GM10248 (cell line): ENCODE measurements at places on chromosomes 5 and 9.

DNA sequence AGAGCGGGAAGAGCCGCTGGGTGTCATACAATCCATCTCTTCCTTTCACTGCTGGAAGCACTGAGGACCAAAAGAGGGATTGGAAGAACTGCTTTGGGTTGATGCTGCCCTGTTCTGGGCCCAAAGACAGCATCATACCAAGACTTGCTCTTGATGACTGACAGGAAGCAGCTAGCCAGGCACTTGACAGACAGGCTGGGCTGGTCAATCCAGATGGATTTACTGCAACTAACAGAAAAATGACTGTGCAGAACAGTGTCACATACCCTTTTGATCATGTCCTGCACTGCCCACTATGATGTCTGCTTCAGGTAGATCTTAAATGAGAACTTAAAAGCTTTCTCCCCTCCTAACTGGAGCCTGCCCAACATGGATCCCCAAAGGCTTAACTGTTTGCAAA lies 157.6 kb downstream of the CRB2 start:
- no peak for DNase-seq

- no peak for DNase-seq
Measured at GRCh38 chr9:18350036-18350435, 123.9 kb upstream of the ADAMTSL1 start.

GRCh38 chr9:98551511-98552286 lies 157.0 kb downstream of the GABBR2 start:
- DNase-seq, result no peak

DNA sequence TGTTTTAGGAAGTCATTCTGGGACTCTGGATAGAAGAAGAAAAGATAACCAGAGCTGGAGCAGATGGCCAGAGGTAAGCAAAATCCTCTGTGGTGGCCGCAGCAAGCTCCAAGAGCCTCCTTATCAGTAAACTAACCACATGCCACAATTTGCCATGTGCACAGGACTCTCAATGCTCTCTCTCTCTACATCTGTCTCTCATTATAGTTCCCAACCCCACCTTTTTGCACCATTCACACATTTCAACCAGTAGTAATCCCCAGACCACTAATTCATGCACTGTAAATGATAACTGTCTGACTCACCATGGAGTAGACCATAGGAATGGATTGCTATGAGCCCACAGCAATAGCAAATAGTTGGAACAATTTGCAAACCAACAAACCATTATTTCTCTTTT lies 526.1 kb downstream of the TLR4 start:
- no peak for DNase-seq

DNA sequence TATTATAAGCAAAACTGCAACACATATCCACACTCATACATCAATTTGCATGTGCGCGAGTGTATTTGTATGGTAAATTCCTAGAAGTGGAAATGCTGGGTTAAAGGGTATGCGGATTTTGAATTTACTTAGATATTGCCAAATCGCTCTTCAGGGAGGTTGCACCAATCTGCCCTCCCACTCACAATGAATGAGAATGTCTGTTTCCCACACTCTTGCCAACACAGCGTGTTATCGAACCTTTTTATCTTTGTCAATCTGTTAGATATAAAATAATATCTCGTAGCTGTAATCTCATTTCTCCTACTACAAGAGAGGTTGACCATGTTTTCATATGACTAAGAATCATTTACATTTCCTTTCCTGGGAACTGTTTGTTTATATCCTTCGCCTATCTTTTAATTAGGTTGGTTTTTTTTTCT lies 35.7 kb downstream of the LHX2 start:
- no peak for DNase-seq

DNA sequence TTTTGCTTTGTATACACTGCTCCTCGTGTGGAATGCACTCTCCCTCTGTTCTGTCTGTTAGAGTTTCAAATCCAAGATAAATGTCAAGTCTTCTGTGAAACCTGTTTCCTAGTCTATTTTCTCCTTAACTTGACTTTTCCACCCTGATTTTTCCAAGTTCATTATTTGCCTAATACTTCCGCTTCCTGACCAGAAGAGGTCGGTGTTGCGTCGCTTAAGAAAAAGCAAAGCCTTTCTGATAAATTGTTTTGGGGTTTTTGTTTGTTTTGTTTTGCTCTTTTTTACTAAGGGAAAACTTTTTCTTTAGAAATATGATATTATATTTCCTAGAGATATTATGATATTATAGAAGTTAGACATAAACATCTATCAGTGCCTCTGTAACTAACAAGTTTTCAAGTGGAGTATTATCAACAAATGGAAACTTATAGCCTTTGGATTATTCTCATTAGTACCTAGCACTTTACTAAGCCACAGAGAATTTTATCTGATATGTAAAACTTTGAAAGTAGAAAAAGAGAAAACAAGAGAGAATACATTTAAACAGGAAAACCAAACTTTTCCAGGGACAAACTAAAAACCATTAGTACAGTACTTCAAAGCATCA lies 55.8 kb downstream of the PHAX start:
- DNase-seq, result peak; percentile 49

DNA sequence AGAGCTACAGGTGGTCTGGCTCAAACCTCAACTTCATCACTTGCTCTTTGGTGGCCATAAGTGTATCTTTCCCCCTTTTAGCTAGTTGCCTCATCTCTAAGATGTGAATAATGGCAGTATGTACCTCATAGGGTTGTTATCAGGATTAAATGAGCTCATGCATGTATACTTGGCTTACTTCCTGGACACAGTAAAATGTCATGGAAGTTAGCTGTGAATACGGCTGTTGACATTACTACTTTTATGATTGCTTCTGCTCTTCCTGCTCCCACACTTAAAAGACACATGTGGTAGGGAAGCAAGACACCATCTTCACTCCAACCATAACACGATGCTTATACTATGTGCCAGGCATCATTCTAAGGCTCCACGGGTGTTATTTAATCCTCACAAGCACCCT lies 114.5 kb upstream of the GPR151 start:
- no peak for DNase-seq

GRCh38 chr9:90844326-90844725 lies 42.7 kb downstream of the SYK start:
- no peak for DNase-seq

- no peak for DNase-seq
Measured at GRCh38 chr5:174217527-174217926, 172.0 kb downstream of the NSG2 start.

DNA sequence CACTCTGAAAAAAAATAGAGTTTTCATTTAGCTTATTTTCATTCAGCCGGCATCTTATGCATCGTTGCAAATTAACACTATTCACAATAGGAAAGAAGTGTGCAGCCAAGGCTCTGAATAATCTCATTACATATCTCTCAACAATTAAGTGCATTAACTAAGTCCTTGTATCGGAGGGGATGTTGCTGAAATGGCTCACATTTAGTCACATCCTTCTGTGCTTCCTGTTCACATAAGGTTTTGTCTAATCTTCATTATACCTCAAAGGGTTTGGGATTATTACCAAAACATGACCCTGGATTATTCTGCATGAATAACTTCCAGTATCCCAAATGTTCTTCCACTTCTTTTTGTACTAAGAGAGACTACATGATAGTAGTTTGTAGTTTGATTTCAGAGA lies 278.0 kb upstream of the GRIA1 start:
- DNase-seq, result no peak

GRCh38 chr5:146368137-146368536 lies 29.5 kb downstream of the POU4F3 start:
- no peak for DNase-seq

- DNase-seq, result no peak
Measured at GRCh38 chr5:126794157-126794828, 17.4 kb downstream of the LMNB1 start.

GRCh38 chr9:88593537-88594185 lies 58.7 kb downstream of the NXNL2 start:
- peak; percentile 60 for DNase-seq

DNA sequence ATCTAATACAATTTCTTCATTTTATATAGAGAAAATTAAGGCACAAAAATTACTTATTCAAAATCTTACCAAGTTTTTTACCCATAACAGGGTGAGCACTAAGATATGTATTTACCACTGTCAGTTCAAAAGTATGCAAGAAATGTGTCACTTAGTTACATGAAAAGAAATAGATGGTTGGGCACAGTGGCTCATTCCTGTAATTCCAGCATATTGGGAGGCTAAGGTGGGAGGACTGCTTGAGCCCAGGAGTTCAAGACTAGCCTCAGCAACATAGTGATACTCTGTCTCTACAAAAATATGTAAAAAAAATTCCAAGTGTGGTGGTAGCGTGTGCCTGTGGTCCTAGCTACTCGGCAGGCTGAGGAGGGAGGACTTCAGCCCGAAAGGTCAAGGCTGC lies 19.4 kb downstream of the YIPF5 start:
- no peak for DNase-seq

DNA sequence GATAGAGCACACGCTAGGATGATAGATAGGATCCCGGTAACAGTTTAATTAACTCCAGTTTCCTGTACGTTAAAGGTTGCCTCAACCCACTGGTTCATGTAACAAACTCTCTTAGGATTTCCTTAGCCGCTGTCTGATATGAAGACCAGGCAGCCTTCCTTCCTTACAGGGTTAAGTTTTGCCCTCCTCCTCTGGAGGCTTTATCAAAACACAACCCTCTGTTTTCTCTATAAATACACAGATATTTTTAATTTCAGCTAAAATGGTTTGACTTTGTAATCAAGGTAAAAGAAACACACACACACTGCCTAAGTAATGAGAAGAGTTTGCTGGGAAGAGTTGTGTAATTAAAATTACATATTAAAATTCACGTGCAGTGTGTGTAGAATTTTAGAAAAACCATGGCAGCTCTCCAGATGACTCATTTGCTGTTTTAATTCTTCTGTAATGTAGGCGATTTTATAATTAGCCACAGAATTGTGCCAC lies 369.8 kb downstream of the CSNK1G3 start:
- no peak for DNase-seq

GRCh38 chr5:171562822-171563221 lies 143.4 kb downstream of the FGF18 start:
- DNase-seq, result no peak

DNA sequence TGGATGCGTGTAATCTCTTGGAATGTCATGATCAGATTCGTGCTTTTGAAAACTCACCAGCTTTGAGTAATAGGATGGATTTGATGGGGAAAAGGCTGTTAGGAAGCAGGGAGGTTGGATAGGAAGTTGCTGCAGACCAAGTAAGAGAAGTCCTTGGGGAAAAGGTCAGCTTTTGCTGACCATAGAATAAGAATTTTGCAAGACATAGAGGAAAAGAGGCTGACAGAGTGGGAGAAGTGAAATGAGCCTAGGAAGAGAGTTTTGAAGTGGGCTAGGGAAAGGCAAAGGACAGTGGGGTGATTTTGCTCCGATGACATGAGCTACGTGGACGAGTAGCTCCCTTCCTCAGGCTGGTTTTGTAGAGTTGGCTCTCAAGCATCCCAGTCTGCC lies 31.5 kb downstream of the RHOBTB3 start:
- DNase-seq, result no peak

GRCh38 chr9:136386018-136386417 lies 12.5 kb upstream of the CARD9 start:
- no peak for DNase-seq

- DNase-seq, result no peak
Measured at GRCh38 chr9:113770396-113770795, 105.7 kb upstream of the ZNF618 start.

- no peak for DNase-seq
Measured at GRCh38 chr5:169599451-169599850, 15.9 kb downstream of the SPDL1 start.

GRCh38 chr5:178340187-178340586 lies 107.6 kb upstream of the PHYKPL start:
- DNase-seq, result no peak
